Erythroblast (primary cell): ENCODE measurements at places on chromosomes 3 and 15.

- no peak for DNase-seq
Measured at GRCh38 chr3:71984843-71985613, 200.1 kb upstream of the PROK2 start.

DNA sequence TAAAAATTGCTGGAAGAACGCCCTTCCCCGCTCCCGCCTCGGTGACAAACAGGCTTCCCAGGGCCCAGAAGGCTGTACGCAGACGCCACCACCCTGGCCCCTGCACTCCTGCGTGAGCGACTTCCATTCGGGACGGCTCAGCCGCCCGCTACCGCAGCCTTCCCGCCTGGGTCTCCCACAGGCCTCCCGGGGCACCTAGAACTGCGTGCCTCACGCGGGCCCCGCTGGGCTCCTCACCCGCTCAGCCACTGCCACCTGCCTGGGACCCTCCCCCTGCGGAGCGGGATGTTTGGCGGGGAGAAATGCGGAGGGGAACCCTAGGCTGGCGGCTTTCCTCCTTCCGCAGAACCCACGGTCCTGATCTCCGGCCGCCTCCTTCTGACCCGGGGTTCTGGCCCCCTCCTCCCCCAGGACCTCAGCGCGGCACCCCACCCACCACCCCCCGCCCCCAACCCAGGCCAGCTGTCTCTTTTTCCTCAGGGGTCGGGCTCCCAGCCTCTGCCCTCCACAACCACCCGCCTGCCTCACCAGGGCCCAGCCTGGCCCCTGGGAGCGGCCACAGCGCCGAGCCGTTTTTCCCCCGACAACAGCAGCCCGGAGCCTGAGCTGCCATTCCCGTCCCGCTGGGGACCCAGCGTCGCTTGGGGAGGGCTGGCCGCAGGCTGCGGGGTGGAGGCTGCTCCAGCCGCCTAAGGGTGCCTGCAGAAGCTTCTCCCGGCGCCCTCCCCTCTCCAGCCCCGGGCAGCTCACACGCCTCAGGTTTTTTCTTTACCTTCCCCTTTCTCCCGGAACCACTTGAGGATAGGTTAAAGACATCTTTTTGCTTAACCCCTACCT lies 27.6 kb upstream of the RAB7A start:
- DNase-seq = peak; percentile 44

DNA sequence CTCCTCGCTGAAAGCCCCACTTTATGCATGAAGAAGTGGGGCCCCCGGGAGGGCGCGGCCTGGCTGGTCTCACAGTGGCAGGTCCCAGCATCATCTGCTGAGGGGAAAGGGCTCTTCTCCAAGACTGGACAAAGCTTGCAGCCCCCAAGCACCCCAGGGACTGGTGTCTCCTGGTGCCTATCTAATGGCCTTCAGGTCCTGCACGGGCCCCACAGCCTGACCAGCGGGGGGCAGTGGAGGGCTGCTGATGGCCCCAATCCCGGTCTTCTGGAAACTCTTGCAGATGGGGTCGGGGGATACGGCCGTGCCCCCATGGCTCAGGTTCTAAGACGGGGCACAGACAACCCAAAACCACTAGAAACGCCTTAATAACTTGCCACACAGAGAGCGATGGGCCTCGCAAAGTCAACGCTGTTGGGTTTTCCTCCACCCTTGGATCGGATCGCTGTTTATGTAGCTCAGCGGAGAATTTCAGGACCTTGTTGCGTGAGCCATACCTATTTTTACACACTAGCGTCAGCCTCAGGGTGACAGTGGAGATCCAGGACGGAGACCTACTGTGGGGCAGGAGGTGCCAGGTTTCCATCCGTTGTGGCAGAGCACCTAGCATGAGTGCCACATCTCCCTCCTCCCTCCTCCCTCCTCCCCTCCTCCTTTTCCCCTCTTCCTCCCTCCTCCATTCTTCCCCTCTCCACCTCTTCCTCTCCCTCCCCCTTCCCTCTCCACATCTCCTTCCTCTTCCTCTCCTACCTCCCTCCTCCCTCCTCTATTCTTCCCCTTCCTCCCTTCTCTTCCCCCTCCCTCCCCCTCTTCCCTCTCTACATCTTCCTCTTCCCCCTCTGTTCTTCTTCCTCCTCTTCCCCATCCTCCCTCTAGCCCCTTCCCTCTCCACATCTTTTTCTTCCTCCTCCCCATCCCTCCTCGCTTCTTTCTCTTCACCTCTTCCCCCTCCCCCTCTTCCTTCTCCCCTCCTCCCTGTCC lies 79.3 kb upstream of the ALDH1L1 start:
- DNase-seq = peak; percentile 43

GRCh38 chr3:152444029-152444641 lies 175.4 kb downstream of the MBNL1 start:
- peak; percentile 72 for DNase-seq

GRCh38 chr15:38187630-38188313 lies 64.9 kb upstream of the SPRED1 start:
- no peak for DNase-seq

DNA sequence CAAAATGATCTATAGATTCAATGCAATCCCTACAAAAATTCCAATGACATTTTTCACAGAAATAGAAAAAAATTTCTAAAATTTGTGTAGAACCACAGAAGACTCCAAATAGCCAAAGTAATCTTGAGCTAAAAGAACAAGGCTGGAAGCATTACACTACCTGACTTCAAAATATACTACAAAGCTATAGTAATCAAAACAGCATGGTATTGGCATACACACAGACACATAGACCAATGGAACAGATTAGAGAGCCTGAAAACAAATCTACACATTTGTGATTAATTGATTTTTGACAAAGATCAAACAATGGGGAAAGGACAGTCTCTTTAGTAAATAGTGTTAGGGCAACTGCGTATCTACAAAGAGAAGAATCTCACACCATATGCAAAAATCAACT lies 45.3 kb upstream of the RYK start:
- no peak for DNase-seq

DNA sequence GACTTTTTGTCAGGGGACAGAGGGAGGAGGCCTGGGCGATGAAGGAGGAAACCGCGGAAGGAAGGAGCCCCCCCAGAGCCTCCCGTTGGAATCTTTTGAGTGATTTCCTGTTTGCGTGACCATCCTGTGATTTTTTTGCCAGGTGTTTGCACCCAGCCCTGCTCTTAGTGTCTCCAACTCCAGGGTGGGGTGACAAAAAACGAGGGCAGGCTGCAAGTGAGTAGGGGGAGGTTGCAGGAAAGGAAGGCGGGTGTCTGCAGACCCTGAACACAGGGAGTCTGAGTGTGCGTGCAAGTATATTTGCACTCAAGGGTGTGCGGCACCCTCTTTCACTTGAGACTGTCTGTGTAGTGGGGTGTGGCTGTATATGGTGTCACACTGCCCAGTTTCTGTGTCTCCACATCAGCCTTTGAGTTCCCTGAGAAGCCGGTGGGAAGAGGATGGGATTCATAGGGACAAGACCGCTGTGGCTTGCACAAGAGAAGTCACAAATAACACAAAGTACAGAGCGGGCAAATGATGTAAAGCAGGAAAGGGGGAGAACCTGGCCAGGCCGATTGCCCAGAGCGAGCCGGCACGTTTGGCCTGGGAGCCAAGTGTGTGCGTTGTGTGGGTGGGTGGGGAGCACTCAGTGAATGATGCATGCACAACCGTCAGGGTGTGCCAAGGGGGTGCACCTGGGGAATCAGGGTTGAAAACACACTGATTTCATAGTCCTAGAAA lies 6.6 kb downstream of the ISLR2 start:
- DNase-seq = no peak

GRCh38 chr3:190041333-190042041 lies 79.2 kb downstream of the P3H2 start:
- DNase-seq = no peak

GRCh38 chr3:111519178-111519855 lies 22.7 kb upstream of the CD96 start:
- DNase-seq = no peak

GRCh38 chr15:67110361-67110781 lies 45.0 kb downstream of the SMAD3 start:
- DNase-seq = no peak

- no peak for DNase-seq
Measured at GRCh38 chr3:178304758-178305467, 231.3 kb upstream of the KCNMB2 start.

GRCh38 chr3:23950293-23950692 lies 5.2 kb downstream of the NR1D2 start:
- DNase-seq = no peak

GRCh38 chr3:153752405-153753027 lies 368.7 kb upstream of the ARHGEF26 start:
- no peak for DNase-seq

DNA sequence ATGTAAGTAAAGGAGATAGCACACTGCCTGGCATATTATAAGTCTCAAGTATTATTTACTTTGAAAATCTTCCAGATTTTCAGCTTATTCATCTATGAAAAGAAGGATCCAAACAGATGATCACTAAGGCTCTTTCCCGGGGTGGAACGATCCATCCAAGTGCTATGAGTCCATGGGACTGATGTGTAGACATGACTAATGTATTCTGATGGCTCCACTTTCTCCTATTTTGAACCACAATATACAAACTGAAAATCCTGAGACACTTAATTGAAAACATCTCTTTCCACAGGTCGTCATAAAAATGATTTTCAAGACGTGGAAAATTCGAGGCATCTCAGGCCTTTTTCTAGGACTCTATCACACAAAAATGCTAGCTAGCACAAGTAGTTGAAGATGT lies 33.4 kb upstream of the CHRM5 start:
- DNase-seq = no peak

DNA sequence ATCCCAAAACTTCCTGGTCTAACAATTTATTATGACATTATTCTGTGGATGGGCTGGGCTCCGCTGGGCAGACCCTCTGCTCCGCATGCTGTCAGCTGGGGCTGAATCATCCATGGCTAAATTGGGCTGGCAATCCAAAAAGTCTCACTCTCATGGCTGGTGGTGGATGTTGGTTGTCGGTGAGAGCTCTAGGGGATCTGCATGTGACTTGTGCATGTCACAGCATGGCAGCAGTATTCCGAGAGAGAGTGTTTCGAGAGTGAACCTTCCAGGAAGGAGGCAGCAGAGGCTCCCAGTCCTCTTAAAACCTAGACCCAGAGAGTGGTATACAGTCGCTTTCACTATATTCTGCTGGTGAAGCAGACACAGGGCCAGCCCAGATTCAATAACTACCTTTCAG lies 9.9 kb downstream of the RARB start:
- no peak for DNase-seq

DNA sequence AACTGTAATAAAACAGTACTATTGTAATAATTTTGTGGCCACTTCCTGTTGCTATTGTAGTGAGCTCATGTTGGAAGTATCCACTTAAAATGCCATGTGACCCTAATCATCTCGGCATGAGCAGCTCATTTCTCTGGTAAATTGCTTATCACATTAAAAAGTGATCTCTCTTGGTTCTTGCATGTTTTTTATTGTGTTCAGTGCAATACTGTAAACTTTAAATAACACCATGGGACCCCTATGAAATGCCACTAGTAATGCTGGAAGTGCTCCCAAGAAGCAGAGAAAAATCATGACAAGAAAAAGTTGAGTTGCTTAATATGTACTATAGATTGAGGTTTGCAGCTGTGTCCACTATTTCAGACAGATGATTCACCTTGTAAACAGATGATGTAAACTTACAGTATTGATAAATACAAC lies 45.6 kb downstream of the NMD3 start:
- no peak for DNase-seq

DNA sequence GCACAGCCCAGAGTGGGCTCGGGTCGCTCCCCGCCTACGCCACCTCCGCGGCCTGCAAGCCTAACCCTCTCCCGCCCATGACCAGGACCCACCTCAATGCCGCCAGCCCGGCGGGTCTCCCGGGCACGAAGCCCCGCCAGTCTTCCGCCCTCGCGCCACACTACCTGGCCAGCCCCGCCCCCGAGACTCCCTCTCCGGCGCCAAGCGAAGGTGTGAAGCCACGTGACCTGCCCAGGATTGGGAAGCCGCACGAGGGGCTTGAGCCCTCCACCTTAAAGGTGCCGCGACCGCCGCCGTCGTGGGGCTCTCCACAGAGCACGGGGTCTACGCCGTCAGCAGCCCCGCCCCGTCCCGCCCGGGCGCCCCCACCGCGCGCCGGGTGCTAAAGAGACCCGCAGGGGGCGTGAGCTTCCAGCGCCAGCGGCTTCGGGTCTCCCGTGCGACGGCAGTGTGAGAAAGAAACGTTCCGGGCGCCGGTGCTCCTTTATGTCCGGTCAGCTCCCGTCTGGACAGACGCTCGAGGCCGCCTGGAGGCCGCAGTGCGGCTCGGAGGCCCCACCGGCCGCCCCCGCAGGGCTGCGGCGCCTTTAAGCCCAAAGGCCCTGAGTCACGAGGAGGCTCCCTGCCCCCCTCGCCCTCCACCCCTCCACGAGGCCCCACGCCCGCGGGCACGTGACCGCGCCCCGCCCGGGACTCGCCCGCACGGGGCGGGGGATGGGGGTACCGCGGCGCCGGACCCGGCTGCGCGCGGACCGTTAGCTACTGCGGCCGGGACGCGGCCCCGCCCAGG lies at the start of gene CPEB1:
TSS of gene CPEB1 (minus strand) at position 319 of the 790 bp plus-strand sequence. CDS start 18,904 bp downstream, outside the sequence.
- DNase-seq = peak; percentile 85

- DNase-seq = no peak
Measured at GRCh38 chr15:89629829-89630228, 25.4 kb downstream of the KIF7 start.

DNA sequence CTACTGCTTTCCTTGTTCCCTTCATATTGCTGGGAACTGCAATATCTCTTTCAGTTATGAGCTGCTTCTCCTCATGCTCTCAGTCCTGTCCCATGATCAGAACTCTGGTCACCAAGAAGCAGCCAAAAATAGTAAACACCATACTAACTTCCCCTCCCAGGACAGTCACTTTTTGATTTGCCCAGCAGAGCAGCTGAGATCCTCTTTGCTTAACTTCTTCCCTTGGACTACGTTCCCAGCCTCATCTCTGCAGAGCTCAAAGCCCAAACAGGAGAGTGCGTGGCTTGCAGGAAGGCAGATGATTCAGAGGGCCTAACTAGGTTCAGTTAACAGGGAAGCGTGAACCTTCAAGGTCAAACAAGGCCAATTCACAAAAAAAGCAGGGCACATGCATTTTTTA lies 153.2 kb downstream of the CTNNB1 start:
- DNase-seq = no peak

GRCh38 chr3:126540342-126540849 lies 16.4 kb downstream of the CHST13 start:
- DNase-seq = peak; percentile 61

GRCh38 chr15:66287461-66288057 lies 5.8 kb upstream of the DIS3L start:
- DNase-seq = peak; percentile 41

GRCh38 chr15:71385026-71385425 lies 269.8 kb downstream of the THSD4 start:
- DNase-seq = no peak

DNA sequence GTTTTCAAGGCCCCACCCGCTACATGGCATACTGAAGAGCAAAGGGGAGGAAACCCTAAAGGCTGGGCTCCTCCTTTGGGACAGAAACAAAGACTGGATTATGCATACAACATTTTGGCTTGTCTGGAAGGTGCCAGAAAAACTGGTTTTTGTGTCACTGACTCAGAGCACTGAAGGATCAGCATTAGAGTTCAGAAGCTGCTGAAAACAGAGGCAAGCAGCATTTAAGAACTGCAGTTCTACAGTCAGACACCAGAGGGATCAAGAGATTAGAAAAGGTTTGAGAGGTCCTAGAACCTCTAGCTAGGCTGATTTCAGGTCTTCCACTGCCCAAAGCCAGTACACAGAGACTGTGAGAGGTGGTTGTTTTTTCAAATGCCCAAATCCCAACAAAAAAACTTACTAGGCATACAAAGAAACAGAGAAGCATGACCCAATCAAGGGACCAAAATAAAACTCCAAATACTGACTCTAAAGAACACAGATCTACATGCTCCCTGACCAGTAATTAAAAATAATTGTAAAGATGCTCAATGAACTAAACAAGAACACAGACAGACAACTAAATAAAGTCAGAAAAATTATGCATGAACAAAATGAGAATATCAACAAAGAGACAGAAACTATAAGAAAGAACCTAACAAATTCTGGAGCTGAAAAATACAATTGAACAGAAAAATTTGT lies 91.2 kb downstream of the SENP2 start:
- peak; percentile 60 for DNase-seq
